ENCODE measurements at places on chromosomes 1 and 21.
A peak's percentile ranks its signal among the peaks of the same experiment; 100 is the strongest.

DNA sequence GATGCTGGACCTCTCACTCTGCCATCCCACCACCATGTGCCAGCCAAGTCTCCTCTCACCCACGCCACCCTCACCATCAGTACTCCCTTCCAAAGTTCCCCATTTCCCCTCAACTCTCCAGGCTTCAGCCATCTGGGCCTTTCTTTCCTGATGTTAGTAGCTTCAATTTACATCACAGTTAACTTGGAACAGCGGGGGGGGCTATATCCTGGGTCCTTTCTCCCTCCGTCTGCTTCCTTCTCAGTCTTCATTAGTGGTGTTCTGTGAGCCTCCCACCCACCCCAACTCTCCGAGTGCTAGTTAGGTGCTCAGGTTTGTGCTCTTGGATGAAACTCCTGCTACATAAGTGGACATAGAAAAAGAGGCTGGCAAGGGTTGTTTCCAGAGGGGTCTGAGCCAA, 31.9 kb downstream of the KCNC4 start:
- no peaks in the 10 kb centered on the region for H3K36me3 ChIP-seq
- H3K27ac ChIP-seq: no peak overlapping the region
- H3K27me3 ChIP-seq: no peaks in the 10 kb centered on the region
- no peak for DNase-seq

DNA sequence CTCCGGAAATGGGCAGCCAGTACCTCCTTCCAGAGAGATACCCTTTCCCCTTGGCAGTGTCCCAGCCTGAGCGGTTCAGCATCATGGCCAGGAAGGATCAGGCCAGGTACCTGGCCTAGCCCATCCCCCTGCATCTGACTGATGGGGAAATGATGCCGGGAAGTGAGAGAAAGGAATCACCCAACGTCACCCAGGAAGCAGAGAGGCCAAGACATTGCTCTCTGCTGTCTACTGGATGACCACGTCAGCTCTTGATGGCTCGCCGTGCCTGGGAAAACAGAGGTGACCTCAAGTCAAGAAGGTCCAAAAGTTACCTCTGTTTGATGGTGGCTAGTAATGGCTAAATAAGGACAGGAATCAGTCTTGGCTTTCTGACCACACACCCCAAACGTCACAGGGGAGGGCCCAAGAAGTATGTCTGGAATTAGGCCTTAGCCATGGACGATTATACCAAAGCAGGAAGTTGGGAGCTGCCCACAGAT, 79.0 kb downstream of the MRPL37 start:
- no peak for DNase-seq
- H3K27me3 ChIP-seq: no peaks in the 10 kb centered on the region
- peaks cover 17% of the 10 kb centered on the region for H3K4me1 ChIP-seq
- H3K4me3 ChIP-seq: no peak overlapping the region

- no peak overlapping the region for H3K4me3 ChIP-seq
- no peaks in the 10 kb centered on the region for H3K4me1 ChIP-seq
- H3K27me3 ChIP-seq: no peaks in the 10 kb centered on the region
Measured at GRCh38 chr1:229129301-229130027, 141.4 kb upstream of the RAB4A start.

- H3K27ac ChIP-seq: no peak overlapping the region
- no peaks in the 10 kb centered on the region for H3K27me3 ChIP-seq
- no peak for DNase-seq
- no peaks in the 10 kb centered on the region for H3K36me3 ChIP-seq
Measured at GRCh38 chr1:229271448-229272159, 693 bp downstream of the RAB4A start.

GRCh38 chr1:17400725-17401341, 28.8 kb downstream of the PADI6 start:
- H3K4me1 ChIP-seq: peaks cover 5% of the 10 kb centered on the region
- no peak for DNase-seq
- H3K27me3 ChIP-seq: no peaks in the 10 kb centered on the region
- H3K36me3 ChIP-seq: no peaks in the 10 kb centered on the region
- H3K27ac ChIP-seq: no peak overlapping the region

DNA sequence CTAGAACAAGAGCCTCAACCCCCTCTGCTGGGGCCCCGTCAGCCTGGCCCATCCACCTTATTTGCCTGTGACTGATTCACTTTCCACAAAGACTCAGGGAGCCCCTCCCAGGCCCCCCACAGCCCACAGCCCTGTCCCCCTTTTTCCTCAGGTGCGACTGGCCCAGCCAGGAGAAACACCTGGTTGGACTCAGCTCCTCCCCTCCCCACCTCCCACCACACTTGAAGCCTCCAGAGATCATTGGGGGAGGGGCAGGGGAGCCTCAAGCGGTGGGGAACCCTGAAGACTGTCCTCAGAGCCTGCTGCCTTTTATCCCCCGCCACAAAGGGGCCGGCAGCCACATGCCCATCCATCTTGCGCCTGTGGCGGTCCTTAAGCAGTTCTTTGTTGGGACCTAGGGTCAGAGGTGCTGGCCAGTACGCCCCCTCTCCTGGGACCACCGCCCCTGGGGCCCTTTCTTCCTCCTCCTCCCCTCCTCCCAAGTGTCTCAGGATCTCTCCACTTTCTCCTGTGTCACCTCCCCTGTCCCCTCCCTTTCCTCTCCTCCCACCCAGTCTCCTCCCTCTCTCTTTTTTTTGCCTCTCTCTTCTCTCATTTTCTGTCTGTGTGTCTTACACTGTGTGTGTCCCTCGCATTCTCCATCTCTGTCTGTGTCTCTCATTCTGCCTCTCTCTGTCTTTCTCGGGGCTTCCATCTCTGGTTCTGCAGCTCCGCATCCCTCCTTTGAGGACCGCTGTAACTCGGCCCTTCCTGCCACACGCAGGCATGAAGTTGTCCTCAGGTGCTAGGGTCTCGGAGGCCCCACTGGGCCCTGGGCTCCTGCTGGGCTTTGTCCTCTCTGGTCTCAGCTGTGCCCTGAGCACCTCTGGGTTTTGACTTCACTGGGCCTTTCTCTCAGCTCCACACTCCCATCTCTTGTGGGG, 12.2 kb downstream of the CRABP2 start:
- peaks cover 24% of the 10 kb centered on the region for H3K4me1 ChIP-seq
- no peak overlapping the region for H3K4me3 ChIP-seq
- no peaks in the 10 kb centered on the region for H3K27me3 ChIP-seq
- peak overlapping the region; percentile 83 for H3K27ac ChIP-seq

- H3K4me3 ChIP-seq: no peak overlapping the region
- no peak overlapping the region for H3K27ac ChIP-seq
- H3K27me3 ChIP-seq: no peaks in the 10 kb centered on the region
- DNase-seq: no peak
- no peaks in the 10 kb centered on the region for H3K4me1 ChIP-seq
Measured at GRCh38 chr1:234997896-234998741, 130.5 kb downstream of the TOMM20 start.

DNA sequence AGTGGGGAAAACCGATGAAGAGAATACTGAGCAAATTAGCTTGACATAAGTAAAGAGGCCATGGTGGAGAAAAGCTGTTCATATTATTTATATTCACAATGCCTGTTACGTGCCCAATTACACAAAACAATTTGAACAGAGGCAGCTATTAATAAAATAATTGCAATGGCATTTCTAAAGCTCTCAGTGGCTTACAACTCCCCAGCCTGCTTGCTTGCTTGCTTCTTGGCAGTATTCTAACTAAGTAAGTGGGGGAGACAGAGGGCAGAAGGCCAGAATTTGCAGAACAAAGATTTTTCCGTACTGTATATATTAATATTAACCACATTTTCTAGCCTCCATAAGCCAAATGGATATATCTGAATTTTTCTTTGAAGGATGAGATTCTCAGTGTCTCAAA, 12.9 kb downstream of the PTPN14 start:
- H3K4me3 ChIP-seq: no peak overlapping the region
- H3K4me1 ChIP-seq: peaks cover 2% of the 10 kb centered on the region
- no peak overlapping the region for H3K27ac ChIP-seq

GRCh38 chr1:151130987-151131586, 15.3 kb downstream of the SEMA6C start:
- peaks cover 28% of the 10 kb centered on the region for H3K27me3 ChIP-seq
- H3K36me3 ChIP-seq: no peaks in the 10 kb centered on the region
- DNase-seq: peak; percentile 87
- peak overlapping the region; percentile 42 for H3K27ac ChIP-seq
- H3K4me3 ChIP-seq: peak overlapping the region; percentile 38
- peaks cover 11% of the 10 kb centered on the region for H3K4me1 ChIP-seq

GRCh38 chr21:43740497-43741156, 21.7 kb downstream of the PDXK start:
- H3K4me3 ChIP-seq: no peak overlapping the region
- H3K27ac ChIP-seq: peak overlapping the region; percentile 18
- H3K36me3 ChIP-seq: no peaks in the 10 kb centered on the region
- DNase-seq: peak; percentile 68
- H3K27me3 ChIP-seq: no peaks in the 10 kb centered on the region

DNA sequence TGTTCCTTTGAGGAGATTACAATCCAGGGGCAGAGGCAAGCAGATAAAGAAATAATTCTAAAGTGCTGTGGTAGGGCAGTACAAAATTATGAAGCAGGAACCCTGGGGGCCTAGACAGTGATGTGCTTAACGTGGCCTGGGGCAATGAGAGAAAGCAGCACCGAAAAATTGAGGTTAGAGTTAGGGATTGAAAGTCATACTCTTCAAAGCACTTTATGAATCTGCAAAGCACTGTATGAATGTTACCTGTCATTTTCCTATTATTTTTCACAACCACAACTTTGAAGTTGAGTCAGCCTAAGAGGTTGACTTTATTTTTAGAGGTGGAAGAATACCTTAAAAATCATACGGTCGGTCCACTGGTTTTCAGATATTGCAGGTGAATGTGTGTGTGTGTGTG, 183.4 kb upstream of the NFIA start:
- no peaks in the 10 kb centered on the region for H3K27me3 ChIP-seq
- no peak overlapping the region for H3K27ac ChIP-seq
- peaks cover 7% of the 10 kb centered on the region for H3K4me1 ChIP-seq
- no peaks in the 10 kb centered on the region for H3K36me3 ChIP-seq

GRCh38 chr21:16072221-16072620, 342.4 kb downstream of the USP25 start:
- no peaks in the 10 kb centered on the region for H3K27me3 ChIP-seq
- H3K4me3 ChIP-seq: no peak overlapping the region
- no peak for DNase-seq
- H3K4me1 ChIP-seq: peaks cover 4% of the 10 kb centered on the region
- no peaks in the 10 kb centered on the region for H3K36me3 ChIP-seq
- H3K27ac ChIP-seq: no peak overlapping the region

DNA sequence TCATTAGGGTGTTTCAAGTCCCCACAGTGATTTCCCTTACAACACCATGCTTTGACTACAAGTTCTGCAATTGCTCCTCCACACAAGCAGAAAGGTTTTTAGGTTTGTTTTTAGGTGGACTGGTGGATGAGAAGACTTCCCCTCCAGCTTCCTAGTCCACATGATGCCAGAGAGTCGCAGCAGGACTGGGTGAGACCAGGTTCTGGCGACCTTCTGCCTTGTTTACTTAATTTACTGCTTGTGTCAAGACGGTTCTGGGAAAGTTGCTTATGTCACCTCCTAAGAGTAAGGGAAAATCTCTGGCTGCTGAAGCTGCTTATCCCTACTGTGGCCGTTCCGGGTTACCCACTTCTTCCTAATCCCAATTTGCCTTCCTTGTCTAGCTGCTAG, 76.4 kb downstream of the GLUL start:
- no peak overlapping the region for H3K4me3 ChIP-seq
- H3K4me1 ChIP-seq: no peaks in the 10 kb centered on the region
- no peak overlapping the region for H3K27ac ChIP-seq

GRCh38 chr21:43305336-43305665, 121.6 kb downstream of the SIK1 start:
- H3K4me1 ChIP-seq: peaks cover 3% of the 10 kb centered on the region
- H3K36me3 ChIP-seq: no peaks in the 10 kb centered on the region
- H3K27ac ChIP-seq: no peak overlapping the region
- DNase-seq: no peak

- H3K27ac ChIP-seq: no peak overlapping the region
- no peaks in the 10 kb centered on the region for H3K36me3 ChIP-seq
- H3K4me1 ChIP-seq: no peaks in the 10 kb centered on the region
- H3K4me3 ChIP-seq: no peak overlapping the region
- no peaks in the 10 kb centered on the region for H3K27me3 ChIP-seq
Measured at GRCh38 chr1:145898756-145899155, 11.1 kb downstream of the ITGA10 start.

DNA sequence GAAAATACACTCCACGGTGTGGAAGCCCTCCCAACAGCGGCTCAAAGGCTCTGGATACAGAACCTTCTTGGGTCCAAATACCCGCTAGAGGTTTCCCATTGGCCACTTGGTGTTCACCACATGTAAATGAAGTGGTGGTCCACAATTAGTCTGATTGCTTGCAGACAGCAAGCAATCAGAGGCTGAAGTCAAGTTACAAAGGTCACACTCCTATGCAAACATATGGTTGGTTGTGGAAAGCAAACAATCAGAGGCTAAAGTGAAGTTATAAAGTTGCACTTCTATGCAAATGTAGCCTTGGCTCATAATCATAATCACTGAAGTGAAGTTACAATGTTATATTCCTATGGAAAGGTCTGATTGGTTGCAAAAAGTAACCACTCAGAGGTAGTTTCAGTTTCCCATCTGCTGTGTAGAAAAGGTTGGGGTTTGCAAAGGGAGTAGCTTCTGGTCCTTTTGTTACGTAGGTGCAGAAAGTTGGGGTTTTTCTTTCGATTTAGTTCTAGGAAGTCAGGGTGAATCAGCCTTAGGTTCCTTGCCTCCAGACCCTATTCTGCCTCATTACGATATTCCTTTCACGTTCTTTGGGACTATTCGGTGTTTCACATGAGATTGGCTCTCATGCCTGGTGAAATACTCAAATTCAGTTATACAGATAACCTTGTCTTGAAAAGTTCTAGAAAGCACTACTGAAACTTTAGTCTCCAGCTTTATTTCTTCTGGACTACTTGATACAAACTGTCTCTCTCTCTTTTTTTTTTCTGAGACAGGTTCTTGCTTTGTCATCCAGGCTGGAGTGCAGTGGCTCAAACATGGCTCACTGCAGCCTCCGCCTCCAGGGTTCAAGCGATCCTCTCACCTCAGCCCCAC, 36.7 kb upstream of the MTF2 start:
- no peak overlapping the region for H3K4me3 ChIP-seq
- no peaks in the 10 kb centered on the region for H3K27me3 ChIP-seq
- H3K27ac ChIP-seq: no peak overlapping the region
